ENCODE measurements at places on chromosomes 7 and 10.

DNA sequence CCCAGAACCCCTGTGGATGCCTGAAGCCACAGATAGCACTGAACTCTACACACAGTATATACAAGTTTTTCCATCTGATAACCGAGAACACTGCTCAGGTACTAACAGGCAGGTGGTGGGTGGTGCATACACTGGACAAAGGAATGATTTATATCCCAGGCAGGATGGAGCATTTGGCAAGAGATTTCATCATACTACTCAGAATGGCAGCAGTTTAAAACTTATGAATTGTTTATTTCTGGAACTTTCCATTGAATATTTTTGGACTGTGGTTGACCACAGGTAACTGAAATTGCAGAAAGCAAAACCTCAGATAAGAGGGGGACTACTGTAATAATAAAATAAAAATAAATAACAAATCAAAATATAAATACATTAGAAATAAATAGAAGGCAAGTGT, 10.9 kb upstream of the KCNMA1 start:
- no peak for DNase-seq

GRCh38 chr10:100374200-100374655, 27.2 kb downstream of the SCD start:
- no peak for DNase-seq

- no peak for DNase-seq
These were observed 23.2 kb upstream of the GTPBP4 start for GRCh38 chr10:964988-965417.

DNA sequence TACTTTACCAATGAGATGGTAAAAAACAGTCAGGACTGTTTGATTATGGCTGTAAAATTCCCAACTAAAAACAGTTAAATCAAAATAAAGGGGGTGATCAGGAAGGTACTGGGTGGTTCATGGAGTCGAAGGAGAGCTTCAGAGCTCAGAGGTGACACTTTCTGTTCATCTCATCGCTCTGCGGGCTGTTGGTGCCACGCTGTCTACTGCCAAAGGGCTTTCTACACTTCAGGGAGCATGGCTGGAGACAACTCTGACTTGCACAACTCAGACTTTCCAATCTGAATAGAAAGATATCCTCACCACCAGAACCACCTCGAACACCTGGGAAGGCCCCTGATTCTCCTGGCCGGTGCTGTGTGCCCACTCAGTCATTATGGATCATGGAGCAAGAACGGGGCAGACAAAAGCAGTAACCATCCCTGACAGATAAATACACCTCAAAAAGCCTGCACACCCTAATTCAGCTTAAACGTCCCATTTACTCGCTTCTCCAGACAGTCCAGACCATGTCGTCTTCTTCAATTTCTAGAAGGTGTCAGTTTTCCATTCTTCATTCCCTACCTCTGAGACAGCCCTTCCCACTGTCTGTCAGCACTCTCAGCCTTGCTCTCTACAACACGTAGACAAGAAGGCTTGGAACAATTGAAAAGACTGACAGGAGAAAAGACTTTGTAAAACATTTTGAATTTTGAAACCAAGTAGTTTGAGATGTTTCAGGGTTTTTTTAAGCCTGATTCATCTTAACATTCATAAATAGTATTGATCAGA, 348.7 kb upstream of the NFE2L3 start:
- no peak for DNase-seq

DNA sequence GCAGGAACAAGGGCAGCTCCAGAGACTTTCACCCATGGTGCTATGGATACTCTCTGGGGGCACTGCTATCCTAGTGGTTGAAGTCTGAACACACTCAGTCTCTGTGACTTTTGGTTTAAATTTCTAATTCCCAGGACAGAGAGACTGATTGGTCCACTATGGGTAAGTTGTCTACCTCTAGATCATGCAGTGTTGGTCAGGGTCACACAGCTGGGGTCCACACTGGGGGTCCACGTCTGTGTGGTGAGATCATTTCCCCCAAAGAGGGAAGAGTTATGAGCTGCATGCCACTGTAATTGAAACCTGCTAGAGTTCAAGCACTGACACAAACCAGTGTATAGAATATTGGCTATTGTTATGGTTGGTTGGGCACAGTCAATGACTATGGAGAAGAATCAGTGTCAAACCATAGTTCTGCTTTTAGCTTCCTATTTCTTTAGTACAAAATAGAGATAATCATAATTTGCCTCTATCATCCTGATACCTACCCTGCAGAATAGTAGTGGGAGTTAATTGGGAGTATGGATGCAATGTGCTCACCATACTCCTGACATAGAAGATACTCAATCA, 101.6 kb downstream of the PRTFDC1 start:
- no peak for DNase-seq

DNA sequence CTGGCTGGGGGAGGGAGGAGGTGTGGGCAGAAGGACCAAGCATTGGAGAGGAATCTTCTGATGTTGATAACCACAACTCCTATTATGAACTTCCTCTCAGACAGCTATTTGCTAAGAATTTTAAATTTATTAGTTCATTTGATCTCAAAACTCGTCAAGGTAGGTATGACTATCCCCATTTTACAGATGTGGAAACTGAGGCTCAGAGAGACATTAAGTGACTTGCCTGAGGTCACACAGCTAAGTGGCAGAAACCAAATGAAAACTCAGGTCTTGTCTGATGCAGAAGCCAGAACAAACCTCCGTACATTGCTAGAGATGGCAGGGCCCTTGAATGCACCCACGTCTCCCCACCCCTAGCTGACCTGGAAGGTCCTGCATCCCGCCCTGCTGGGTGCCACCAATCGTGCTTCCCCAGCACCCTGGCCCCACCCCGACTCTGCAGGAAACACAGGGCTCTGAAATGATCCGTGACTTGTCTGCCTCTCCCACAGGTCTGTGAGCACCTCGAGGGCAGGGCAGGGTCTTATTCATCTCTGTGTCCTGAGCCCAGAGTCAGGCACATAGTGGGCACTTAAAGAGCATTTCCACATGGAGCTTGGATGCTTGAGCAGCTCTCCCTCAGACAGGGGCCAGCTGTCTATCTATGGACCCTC, 5.6 kb upstream of the PALD1 start:
- no peak for DNase-seq

GRCh38 chr10:59098387-59098786, 78.1 kb upstream of the PHYHIPL start:
- DNase-seq, result no peak

GRCh38 chr7:23531794-23532489, at the start of gene TRA2A:
TSS of gene TRA2A (minus strand) at chr7:23531981. CDS start at chr7:23531824, 157 bp downstream.
- DNase-seq, result peak; percentile 50

- no peak for DNase-seq
These were observed 176.1 kb upstream of the KLF14 start for GRCh38 chr7:130909881-130910672.

- no peak for DNase-seq
These were observed 33.2 kb downstream of the DRGX start for GRCh38 chr10:49362596-49363260.

GRCh38 chr10:105252911-105253310, 611.8 kb downstream of the SORCS3 start:
- DNase-seq, result no peak

- no peak for DNase-seq
These were observed 247 bp downstream of the PARD3 start for GRCh38 chr10:34814913-34815184.

GRCh38 chr7:134355927-134356326, 39.2 kb upstream of the SLC35B4 start:
- DNase-seq, result no peak

- no peak for DNase-seq
These were observed 55.8 kb upstream of the KIF5B start for GRCh38 chr10:32112055-32112454.

GRCh38 chr10:1474376-1475097, 262.8 kb downstream of the ADARB2 start:
- no peak for DNase-seq

- DNase-seq, result peak; percentile 27
These were observed 438.1 kb upstream of the GALNT17 start for GRCh38 chr7:70693686-70694433.

DNA sequence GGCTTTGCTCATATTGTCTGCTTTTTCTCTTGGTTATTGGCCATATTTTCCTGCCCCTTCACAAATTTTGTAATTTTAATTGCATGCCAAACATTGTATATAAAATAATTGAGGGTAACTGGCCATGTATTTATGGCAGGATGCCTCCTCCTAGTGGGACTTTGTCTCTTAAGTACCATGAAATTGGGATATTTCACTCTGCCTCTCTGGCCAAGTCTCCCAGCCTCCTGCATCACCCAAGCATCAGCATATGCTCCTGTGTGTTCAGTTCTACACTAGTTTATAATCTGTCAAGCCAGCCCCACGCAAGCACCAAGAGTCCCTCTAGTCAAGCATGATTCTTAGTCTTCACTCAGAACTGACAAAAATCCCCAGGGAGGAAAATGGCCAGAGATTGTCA, 44.2 kb upstream of the FHIP2A start:
- no peak for DNase-seq
